ENCODE measurements at places on chromosomes 6 and 20. TPM values are rescaled to one million over a fixed set of nuclear protein-coding genes. Genes with fewer than 3 reads are reported as not detected.

SLC16A10 gene
- not detected for total RNA-seq

RNF182 gene
- 5.3 TPM for total RNA-seq

WFDC12 gene
- not detected for total RNA-seq

- no peak overlapping the region for H3K27ac ChIP-seq
- H3K4me1 ChIP-seq = peaks cover 64% of the 10 kb centered on the region
- DNase-seq = no peak
- no peaks in the 10 kb centered on the region for H3K27me3 ChIP-seq
- peaks cover 3% of the 10 kb centered on the region for H3K36me3 ChIP-seq
These were observed 147.2 kb upstream of the DST start for GRCh38 chr6:56789879-56790278.

DNA sequence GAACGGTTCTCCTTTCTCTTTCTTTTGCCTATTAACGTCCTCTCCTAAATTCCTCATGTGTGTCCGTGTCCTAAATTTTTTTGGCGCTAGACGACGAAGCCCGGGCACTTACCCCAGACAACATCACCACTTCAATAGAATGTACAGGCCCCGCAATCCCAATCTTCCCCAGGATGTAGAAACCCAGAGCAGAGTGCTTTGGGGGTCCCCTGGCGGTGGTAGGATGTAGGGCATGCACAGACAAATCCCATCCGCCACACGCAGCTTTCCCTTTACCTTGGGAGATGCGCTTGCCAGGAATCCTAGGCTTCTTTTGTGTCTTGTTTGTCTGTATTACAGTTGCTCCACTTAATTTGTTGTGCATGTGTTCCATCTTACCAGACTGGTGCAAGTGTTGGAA, 417.3 kb upstream of the ARID1B start:
- no peak for DNase-seq
- no peaks in the 10 kb centered on the region for H3K4me1 ChIP-seq
- H3K4me3 ChIP-seq = no peak overlapping the region

GRCh38 chr6:158104696-158105095, 63.4 kb downstream of the SERAC1 start:
- H3K4me3 ChIP-seq = no peak overlapping the region
- H3K36me3 ChIP-seq = peaks cover 13% of the 10 kb centered on the region
- DNase-seq = no peak
- H3K27ac ChIP-seq = no peak overlapping the region

- H3K36me3 ChIP-seq = peaks cover 8% of the 10 kb centered on the region
- H3K27ac ChIP-seq = peak overlapping the region; percentile 90
- peaks cover 43% of the 10 kb centered on the region for H3K4me1 ChIP-seq
- no peaks in the 10 kb centered on the region for H3K27me3 ChIP-seq
These were observed 30.2 kb upstream of the RNF8 start for GRCh38 chr6:37323580-37323979.

- H3K27ac ChIP-seq = peak overlapping the region; percentile 17
- no peaks in the 10 kb centered on the region for H3K27me3 ChIP-seq
- H3K4me3 ChIP-seq = no peak overlapping the region
These were observed 194.2 kb downstream of the SLC35F1 start for GRCh38 chr6:118101220-118101619.

DNA sequence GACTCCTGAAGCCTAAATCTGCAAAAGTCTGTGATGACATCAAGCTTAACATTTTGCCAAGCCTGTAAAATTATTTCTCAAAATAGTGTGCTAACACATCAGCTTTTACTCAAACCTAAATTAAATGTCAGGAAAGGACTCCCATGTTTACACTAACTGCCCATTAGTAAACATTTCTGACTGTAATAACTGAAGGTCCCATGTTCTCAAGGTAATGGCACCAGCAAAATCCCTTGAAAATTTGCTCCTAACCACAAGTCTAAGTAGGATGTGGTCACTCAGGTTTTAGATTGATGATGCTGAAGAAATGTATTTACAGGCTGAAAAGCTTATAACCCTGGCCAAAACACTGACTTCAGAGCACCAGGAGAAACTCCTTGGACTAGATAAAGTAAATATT, 33.0 kb downstream of the BACH2 start:
- H3K4me3 ChIP-seq = no peak overlapping the region
- H3K4me1 ChIP-seq = no peaks in the 10 kb centered on the region
- peaks cover 2% of the 10 kb centered on the region for H3K36me3 ChIP-seq
- no peaks in the 10 kb centered on the region for H3K27me3 ChIP-seq

All from chondrocyte (in vitro differentiated cells).